ENCODE measurements at places on chromosomes 2 and 18.

GRCh38 chr18:62464266-62464665 is 58.6 kb upstream of the ZCCHC2 start:
- DNase-seq: no peak

DNA sequence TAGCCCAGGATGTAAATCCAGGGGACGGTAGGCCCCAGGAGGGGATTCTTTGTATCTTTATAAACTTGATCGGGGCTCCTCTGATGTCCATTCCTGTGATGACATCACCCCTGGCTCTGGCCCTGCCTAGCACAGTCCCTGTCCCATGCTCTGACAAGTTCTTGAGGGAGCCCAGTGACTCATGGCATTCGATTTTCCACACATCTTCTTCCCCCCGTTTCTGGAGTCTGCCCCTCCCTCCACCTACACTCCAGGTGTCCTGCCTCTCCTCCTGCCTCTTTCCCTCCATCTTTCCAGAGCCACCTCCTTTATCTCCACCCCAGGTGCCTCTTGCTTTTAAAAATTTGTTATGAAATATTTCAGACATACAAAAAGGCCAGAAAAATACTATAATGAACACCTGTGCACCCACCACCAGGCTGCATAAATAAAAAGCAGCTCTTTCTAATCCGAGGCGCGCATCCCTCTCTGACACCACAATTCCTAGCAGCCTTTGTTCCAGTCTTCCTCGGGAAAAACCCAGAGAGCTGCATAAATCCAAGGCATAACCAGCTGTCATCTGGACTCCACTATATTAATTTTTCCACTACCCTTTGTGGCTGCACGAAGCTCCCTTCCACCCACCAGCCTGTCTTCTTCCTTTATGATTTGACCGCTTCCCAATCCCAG is 207.7 kb downstream of the ZBTB7C start:
- DNase-seq: no peak

DNA sequence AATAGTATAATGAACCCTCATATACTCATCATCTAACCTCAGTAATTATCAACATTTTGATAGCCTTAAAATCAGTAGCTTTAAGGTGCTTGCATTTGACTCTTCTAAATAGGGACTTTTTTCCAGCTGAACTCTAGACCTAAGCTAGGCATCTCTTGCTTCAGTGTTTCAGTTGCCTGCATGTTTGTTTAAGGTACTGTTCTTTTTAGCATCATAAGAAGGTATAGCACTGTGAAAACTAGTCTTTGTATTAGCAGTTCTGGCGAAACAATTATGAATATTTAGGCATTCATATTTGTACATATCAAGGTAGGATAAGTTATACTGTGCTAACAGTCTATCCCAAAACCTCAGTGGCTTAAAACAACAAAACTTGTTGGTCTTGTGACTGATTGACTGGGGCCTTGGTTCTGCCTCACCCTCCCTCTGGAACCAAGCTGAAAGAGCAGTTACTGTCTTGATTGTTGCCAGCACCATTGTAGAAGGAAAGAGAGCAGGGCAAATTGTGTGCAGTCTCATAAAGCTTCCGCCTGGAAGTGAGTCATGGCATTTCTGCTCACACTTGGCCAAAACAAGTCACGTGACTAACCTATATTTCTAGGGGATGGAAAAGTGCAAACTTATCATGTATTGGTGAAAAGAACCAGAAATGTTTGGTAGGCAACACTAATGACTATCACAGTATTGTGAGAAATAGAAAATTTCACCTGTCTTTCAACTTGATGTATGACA is 24.3 kb downstream of the GALNT1 start:
- no peak for DNase-seq

- DNase-seq: no peak
Observed at GRCh38 chr2:62362561-62362960, 143.4 kb downstream of the TMEM17 start.
